Effector memory CD8-positive, alpha-beta T cell (primary cell): ENCODE measurements at places on chromosomes 2 and 18.

DNA sequence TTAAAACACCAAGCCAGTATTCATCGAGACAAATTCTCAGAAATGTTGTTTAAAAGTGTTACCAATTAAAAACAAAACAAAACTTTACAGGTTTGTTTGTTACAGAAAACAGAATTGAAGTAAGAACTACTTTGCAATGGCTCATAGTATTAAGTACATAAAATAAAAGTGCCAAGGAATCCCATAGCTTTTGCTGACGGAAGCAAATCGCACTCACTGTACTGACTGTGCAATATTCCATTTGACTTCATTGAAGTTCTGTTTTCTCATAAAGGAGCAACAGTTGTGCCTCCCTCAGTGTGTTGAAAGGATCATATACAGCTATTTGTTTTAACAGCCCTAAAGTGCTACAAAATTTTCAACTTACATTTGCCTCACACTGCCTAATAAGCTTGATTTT is 507.8 kb downstream of the SPAG16 start:
- DNase-seq = no peak

DNA sequence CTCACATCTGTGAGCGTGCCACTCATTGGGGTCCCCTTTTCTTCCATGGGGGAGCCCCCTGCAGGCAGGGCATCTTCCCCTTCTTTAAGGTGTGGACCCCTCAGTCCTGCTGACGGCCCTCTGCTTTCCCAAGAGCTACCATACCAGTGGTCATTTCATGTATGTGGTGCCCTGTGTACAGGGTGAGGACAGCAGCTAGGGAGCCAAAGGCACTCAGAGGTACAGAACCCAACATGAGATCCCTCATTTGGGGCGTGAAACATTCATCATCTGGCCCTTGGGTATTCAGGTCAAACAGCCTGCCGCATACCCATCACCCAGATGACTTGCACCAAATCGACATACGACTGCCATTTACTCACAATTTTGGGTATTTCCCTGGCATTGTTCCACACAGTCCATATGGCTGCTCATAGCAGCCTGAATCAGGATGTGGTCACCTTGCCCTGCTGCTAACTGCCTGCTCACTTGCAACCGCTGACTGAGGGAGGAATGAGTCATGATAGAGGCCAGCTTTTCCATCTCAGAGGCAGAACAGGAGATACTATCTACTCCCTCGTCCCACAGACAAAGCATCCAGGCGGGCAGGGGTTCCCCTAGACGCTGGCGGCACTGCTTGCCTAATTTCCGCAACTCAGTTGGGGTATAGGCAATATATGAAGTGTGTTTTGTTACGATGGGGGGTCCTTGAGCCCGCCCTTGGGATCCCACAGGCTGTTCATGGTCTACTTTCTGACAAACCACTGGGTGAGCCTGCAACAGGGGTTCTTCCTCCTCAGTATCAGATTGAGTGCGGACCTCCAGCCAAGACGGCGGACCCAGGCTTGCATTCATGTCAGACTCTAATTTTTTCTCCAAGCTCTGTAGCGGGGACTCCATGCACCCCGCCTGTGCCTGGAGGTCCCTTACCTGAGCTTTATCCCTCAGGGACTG is 228.6 kb downstream of the SATB2 start:
- no peak for DNase-seq

GRCh38 chr2:98932164-98932563 is 3.9 kb downstream of the CRACDL start:
- DNase-seq = no peak

DNA sequence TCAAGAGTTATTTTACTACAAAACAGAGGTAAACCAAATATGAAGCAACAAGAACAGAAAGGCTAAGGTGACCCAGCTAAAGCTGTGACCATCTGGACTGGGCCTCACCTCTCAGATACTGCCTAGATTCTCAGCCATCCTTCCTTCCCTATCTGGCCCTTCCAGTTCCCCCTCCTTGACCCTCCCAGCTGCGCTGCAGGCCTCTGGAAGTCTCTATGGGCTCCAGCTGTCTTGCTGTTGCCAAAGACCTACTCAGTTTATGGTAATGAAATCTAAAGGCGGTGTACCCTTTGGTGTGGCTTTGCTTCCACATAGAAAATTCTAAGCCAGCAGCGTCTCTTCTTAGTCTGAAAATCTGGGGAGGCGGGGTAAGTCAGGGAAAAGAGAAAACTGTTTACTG is 55.7 kb downstream of the ARHGEF33 start:
- no peak for DNase-seq

DNA sequence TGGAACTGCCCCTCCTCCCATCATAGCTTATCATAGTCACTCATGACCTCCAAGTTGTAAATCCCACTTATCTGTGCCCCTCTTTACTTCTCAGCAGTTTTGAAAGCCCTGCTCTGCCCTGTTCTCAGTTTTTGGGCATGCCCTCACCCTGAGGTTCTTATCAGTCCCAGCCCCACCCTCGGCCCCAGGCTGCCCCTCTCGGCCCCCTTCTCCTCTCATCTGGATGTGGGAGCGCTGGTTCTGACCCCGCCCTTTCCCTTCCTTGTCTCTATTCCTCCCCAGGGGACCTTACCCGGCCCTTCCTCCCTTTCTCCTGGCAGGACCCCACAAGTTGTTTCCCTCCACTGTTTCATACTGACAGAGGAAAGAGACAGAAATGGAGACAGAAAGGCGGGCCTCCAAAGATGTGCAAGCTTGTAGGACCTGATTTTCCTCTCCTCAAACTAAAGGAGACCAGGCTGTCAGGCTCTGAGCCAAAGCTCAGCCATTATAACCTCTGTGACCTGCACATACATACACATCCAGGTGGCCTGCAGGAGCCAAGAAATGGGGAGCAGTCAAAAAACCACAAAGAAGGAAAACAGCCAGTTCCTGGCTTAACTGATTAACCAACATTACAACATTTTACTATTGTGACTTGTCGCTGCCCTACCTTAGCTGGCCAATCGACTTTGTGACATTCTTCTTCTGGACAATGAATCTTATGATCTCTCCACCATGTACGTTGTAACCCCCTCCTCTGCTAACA is 171.0 kb upstream of the HS6ST1 start:
- DNase-seq = no peak

- no peak for DNase-seq
Measured at GRCh38 chr2:172426635-172427255, 641 bp upstream of the ITGA6 start.

DNA sequence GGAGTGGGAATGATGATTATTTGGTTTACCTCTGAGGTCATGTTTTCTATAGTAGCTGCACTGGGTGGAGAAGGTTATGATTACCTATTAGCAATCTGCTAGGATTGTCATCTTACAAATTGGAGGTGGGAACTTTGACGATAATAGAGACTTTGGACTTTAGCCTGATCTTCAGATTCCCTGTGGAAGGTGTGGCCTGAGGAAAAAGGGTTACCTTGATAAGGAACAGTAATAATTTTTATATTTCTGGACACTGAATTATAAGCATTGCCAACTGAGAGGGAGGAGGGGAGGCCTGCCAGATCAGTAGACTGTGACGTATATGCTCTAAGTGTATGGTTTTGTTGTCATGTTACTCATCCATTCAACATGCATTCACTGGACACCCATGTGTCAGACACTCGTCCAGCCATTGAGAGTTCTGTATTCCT is 183.4 kb upstream of the FOSL2 start:
- no peak for DNase-seq

- DNase-seq = no peak
Measured at GRCh38 chr2:199646439-199646838, 188.7 kb upstream of the SATB2 start.

- DNase-seq = no peak
Measured at GRCh38 chr18:55732227-55733106, 144.5 kb upstream of the TCF4 start.

DNA sequence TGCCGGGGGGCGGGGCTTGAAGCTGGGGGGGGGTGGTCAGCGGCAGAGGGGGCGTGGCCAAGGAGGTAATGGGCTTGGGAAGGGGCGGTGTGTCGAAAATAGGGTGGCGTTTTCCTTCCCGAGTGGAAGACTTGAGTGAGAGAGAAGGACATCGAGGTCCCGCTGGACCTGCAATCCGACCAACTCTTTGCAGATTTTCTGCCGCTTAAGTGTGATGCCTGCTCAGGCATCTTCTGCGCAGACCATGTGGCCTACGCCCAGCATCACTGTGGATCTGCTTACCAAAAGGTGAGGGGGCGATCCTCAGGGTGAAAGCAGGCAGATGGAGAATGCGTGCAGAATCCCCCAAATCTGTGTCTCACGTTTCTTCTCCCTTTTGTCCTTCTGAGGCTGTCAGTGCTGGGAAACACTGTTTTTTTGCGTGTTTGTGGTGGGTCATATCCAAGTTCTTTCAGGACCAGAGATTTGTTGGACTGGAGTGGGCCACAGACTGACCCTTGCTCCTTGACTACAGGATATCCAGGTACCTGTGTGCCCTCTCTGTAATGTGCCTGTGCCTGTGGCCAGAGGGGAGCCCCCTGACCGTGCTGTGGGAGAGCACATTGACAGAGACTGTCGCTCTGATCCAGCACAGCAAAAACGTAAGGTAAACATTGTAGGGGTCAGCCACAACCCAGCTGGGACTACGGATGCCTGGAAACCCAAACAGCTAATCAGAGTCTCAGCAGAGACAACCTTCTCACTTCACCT is 727 bp downstream of the ZFAND2B start:
- DNase-seq = no peak
